ENCODE measurements at places on chromosomes 7 and 10.

- no peak for DNase-seq
Observed at GRCh38 chr10:96041146-96041545, 2.2 kb upstream of the CCNJ start.

- DNase-seq: no peak
Observed at GRCh38 chr10:59470570-59470969, 108.2 kb upstream of the FAM13C start.

GRCh38 chr7:7384228-7384627 is 151.4 kb downstream of the COL28A1 start:
- DNase-seq: no peak

- no peak for DNase-seq
Observed at GRCh38 chr10:129966889-129967578, 3.0 kb upstream of the EBF3 start.

GRCh38 chr7:116511552-116512519 is 12.3 kb downstream of the CAV2 start:
- no peak for DNase-seq

DNA sequence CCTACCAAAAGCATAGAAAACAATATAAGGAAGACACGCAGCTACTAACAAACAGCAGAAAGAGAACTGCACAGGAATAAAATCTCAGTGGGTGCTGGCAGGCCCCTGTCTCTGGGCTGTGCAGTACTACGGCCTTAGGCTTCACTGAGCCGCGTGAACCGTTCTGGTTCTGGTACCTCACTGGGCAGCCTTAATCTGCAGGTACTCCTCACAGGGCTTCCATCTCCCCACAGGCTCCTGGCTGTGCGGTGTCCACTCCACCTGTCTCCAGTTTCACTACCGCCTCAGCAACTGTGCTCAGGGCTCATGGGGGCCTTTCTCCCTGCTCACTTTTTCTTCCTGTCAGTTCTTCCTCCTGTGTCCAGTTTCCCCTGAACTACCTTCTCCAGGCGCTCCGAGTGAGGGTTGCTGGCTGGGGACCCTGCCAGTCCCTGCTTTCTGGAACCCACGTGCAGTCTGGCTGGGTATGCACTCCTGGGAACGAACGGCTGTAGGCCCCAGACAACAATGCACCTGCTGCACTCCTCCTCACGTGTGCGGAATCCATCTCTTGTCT is 75.7 kb downstream of the VIPR2 start:
- DNase-seq: no peak

DNA sequence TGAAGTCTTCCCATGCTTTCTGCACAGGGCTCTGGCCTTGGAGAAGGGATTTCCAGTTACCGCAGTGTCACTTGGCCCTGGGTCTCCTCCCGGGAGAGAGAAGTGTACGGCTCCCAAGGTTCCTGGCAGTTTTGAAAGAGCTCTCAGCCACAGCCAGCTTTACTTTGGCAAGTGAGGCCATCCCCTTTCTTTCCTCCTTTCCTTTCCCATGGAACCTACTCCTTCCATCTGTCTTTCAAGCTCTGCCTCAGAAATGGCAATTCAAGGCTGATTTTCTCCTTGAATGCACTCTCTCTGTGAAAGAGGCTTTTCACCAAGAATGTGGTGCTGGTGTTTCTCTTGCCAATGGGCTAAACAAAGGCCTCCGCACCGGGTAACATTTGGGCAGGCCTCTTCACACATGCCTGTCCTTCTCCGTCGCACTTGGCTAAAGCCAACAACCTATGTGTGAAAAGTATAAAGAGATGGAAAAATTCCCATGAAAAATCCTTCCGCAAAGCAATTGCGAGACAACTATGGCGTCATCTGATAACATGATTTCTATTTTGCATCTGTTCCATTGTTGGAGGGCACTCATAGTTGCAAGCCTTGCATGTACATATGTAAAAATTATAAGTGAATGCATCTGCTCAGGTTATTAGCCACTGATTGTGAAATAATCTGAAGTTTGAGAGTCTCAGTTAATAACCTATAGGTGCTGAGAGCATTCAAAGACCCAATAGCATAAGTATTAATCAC is 125.4 kb downstream of the PFKFB3 start:
- DNase-seq: no peak

- no peak for DNase-seq
Observed at GRCh38 chr7:157693521-157694375, 356.9 kb downstream of the DNAJB6 start.

DNA sequence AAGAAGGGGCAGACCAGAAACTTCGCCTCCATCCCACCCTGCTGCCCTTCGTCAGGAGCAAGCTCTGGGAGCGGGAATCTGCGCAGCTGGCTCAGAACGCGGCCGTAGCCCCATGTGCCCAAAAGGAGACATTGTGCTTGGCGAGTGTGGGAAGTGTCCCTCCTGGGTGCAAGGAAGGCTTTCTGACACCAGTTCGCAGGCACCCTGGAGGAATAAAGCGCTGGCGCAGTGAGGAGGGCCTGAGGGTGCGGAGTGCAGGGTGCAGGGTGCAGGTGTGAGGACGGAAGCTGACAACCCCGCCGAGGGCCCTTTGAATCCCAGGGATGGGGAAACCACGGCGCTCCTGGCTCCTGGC is 811 bp downstream of the SLIT1 start:
- DNase-seq: no peak

GRCh38 chr10:6977398-6978186 is 397.5 kb upstream of the PRKCQ start:
- DNase-seq: no peak

- DNase-seq: no peak
Observed at GRCh38 chr7:85162721-85163120, 24.1 kb downstream of the SEMA3D start.

DNA sequence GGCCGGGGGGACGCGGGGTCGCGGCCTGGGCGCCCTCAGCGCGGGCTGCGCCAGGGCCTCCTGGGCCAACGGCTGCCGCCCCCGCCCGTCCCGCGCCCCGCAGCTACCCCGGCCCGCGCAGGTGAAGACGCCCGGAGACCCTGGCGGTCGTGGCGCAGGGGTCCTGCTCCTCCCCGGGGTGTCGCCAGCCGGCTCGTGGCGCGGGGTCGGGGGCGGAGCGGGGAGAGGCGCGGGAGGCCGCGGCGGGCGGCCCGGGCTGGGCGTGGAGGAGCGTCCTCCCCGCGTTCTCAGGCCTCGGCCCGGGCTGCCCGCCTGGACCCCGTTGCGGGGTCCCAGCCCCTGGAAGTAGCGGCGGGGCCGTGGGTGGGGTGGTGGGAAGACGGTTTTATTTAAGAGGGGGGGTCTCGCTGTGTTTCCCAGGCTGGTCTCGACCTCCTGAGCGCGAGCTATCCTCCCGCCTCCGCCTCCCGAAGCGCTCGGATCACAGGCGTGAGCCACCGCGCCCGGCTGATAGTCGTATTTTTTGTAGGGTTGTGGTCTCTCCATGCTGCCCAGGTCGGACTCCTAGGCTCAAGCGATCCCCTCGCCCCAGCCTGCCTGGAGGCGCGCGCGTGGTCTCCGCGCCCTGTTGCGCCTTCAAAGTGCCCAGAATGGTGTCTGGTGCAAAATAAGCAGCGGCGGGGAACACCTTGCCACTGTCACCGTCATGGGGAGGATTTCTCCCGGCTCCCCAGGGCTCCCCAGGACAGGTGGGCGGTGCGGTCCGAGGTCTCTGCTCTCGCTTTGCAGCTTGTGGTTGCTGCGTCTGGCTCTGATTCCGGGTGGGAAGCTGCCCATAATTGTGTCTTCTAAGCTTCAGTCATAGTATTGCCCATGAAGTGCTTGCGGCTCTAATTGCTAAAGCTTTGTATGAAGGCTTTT is 15.3 kb upstream of the SUN1 start:
- no peak for DNase-seq

Data from femur (tissue), 1 donor.